ENCODE measurements at places on chromosomes 1 and 21.

DNA sequence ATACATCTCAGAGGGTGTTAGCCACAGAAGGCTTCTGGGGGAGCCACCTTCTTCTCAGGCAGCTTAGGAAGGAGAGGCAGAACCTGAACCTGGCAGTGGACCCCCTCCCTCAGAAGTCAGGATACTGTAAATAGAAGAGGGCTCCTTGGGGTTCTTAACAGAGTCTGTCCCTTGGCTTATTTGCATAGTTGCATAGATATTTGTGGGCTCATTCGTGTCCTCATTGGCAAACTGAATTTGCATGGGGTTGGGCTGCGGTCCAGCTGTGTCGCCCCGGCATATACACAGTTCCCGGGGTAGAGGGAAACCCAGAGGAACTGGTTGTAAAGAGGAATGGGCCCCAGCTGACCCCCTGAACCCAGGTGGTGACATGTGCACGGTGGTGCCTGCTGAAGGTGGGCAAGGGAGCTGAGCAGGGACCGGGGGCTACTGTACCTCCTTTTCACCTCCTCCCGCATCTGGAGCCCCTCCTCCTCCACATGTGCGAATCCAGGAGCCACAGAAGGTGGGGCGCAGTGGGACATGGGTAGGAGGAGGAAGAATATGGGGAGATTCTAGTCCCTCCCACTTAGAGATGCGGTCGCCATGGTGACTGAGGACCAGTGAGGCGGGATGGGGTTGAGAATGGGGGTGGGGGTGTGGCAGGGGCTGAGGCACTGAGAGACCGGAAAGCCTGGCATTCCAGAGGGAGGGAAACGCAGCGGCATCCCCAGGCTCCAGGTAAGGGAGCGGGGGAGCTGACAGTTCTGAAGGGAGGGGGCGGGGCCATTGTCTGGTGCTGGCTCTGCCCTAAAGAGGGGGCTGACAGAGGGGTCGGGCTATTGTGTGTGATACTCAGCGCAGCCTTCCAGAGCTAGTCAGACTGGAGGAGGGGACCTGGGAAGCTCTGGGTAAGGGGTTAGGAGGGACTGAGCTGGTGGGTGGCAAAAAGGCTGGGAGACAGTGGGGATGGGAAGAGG, 3.7 kb upstream of the SEMA4A start:
- no peak for DNase-seq

GRCh38 chr1:159081626-159082025, 5.1 kb upstream of the AIM2 start:
- no peak for DNase-seq

- no peak for DNase-seq
Measured at GRCh38 chr21:15514073-15514946, 215.5 kb upstream of the USP25 start.

GRCh38 chr1:184743062-184743756, 11.4 kb downstream of the EDEM3 start:
- no peak for DNase-seq

- DNase-seq: no peak
Measured at GRCh38 chr21:42287193-42288083, 27.8 kb downstream of the TFF3 start.

DNA sequence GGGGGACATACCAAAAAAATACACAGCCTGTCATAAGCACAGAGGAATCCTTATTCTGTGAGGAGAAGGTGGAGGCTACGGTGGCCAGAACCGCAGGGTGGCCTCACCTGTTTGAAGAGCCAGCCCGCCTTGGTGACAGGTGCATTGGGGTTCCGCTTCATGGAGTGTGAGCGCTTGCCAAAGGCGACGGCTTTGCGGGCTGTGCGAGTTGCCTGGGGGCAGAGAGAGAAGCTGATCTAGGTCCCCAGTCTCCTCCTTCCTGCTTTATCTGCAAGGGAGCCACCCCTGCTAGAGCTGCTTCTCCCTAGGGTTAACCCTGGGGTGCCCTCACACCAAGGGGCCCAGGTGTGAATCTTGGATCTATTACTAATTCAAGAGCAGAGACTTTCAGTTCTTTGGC, 54.3 kb upstream of the GOLT1A start:
- peak; percentile 43 for DNase-seq

DNA sequence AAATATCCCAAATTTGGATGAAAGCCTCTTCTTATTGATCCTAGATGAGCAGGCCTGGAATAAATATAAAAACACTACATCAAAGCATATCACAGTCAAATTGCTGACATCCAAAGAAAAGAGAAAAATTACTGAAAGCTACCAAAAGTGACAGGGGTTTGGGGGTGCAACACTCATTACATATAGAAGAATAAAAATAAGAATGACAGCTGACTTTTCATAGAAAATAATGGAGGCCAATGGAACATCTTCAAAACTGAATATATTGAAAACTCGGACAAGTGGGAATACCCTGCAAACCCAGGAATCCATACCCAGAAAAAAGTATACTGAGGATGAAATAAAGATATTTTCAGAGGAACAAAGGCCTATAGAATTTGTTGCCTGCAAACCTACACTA, 84.0 kb downstream of the FOXJ3 start:
- no peak for DNase-seq

- DNase-seq: no peak
Measured at GRCh38 chr1:64663668-64664067, 81.2 kb upstream of the RAVER2 start.

GRCh38 chr1:119674835-119675289, 26.8 kb upstream of the ZNF697 start:
- peak; percentile 79 for DNase-seq

DNA sequence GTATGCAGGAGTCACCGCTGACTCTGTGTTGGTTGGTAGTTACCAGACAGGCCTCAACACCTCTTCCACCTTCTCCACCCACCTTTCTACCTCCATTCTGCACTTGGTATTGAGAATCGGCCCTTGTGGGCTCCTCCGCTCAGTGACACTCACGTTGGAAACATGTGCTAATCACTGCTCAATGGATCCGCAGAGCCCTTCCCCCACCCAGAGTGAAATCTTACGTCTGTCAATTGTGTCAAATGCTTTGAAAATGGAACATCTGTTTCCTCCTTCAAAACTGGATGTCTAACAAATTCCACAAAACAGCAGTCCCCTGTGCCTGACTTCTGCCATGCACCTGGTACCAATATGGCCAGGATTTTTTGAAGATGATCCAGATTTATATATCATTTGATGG, 65.5 kb upstream of the NRIP1 start:
- DNase-seq: no peak

GRCh38 chr1:157115429-157115838, 15.8 kb upstream of the ETV3L start:
- DNase-seq: no peak

- no peak for DNase-seq
Measured at GRCh38 chr1:59544615-59545293, 247.9 kb downstream of the FGGY start.

- DNase-seq: no peak
Measured at GRCh38 chr1:168865850-168866620, 137.0 kb upstream of the DPT start.

GRCh38 chr1:81351864-81352263, 448.9 kb upstream of the ADGRL2 start:
- no peak for DNase-seq

- no peak for DNase-seq
Measured at GRCh38 chr1:235929216-235929615, 62.5 kb upstream of the LYST start.

DNA sequence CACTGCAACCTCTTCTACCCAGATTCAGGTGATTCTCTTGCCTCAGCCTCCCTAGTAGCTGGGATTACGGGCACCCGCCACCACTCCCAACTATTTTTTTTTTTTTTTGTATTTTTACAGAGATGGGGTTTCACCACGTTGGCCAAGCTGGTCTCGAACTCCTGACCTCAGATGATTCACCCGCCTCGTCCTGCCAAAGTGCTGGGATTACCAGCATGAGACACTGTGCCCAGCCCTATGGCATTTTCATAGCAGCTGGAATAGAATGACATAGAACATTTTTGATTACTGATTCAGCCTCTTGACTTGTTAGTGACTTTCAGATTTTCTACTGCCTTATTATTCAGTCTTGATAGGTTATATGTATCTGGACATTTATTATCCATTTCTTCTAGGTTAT, 1046.2 kb downstream of the AMY1C start:
- no peak for DNase-seq

- no peak for DNase-seq
Measured at GRCh38 chr1:38004284-38005108, 818 bp downstream of the FHL3 start.

GRCh38 chr1:41913014-41913413, 5.7 kb downstream of the HIVEP3 start:
- no peak for DNase-seq

All from NCI-H1092 (cell line).